Astrocyte (in vitro differentiated cells and primary cell): ENCODE measurements at places on chromosomes 7 and 10. TPM values are rescaled to one million over a fixed set of nuclear protein-coding genes. Genes with fewer than 3 reads are reported as not detected.

Gene FANK1
- 9.7 and 12.1 TPM in 2 replicates for total RNA-seq

Gene TUBAL3
- not detected in 2 replicates for total RNA-seq

Gene UCN3
- total RNA-seq, result not detected in 2 replicates

GRCh38 chr7:100567031-100567730 is 6.5 kb downstream of the SAP25 start:
- no peaks in the 10 kb centered on the region for H3K27me3 ChIP-seq
- H3K4me3 ChIP-seq, result no peak overlapping the region
- peaks cover 29% of the 10 kb centered on the region for H3K4me1 ChIP-seq

DNA sequence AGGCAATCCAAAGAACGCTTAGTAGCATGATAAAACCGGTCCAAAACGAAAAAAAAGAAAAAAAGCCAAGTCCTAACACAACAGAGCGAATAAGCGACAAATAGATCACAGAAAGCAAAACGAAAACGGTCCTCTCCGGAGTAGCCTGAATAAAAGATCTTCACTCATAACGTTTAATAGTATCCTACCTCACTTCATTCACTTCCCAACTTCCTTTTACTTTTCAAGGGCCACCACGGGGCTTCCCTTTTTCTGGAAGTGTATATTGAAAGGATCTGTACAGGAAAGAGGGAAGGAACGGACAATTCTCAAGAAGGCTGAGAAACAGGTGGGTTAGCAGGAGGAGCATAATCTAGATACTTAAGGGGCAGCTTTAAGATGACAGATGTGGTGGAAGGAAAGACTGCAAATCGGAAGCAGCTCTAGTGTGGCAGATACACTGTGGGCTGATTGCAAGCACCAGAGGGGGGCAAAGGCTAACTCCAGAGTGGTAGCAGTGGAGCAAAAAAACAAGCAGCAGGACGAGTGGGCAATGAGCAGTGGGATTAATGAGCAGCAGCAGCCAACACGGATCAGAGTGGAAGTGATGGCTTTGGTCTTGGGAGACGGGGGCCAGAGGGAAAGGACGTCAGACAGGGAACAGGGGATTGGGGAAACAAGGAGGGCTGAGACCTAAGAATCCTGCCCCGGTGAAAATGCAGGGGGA is 866 bp downstream of the CNOT4 start:
- H3K4me1 ChIP-seq, result peaks cover 8% of the 10 kb centered on the region
- no peaks in the 10 kb centered on the region for H3K36me3 ChIP-seq
- H3K27me3 ChIP-seq, result no peaks in the 10 kb centered on the region
- DNase-seq, result peak; percentile 21
- H3K4me3 ChIP-seq, result peak overlapping the region; percentile 93

- no peaks in the 10 kb centered on the region for H3K36me3 ChIP-seq
- no peaks in the 10 kb centered on the region for H3K4me1 ChIP-seq
- H3K4me3 ChIP-seq, result no peak overlapping the region
- H3K27me3 ChIP-seq, result no peaks in the 10 kb centered on the region
- no peak for DNase-seq
These were observed 448.1 kb downstream of the GRM8 start for GRCh38 chr7:126804604-126805003.

DNA sequence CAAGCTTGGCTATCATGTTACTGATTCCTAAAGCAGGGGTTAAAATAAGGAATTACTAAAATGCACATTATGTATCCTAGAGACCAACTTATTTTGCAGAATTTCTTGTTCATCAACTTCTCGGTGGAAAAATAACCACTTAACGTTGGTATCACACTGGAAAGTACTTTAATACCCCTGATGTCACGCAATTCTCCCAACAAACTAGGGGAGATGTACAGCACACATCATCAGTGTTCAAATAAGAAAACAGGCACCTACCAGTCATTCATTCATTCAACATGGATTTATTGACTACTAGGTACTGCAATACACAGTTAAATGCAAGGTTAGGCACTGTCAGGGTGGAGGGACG is 648 bp downstream of the HUS1 start:
- H3K36me3 ChIP-seq, result peaks cover 37% of the 10 kb centered on the region
- H3K27me3 ChIP-seq, result no peaks in the 10 kb centered on the region
- peaks cover 7% of the 10 kb centered on the region for H3K4me1 ChIP-seq
- H3K27ac ChIP-seq, result peak overlapping the region; percentile 77

GRCh38 chr7:117669818-117670217 is 190.0 kb downstream of the CFTR start:
- no peak for DNase-seq
- H3K4me1 ChIP-seq, result peaks cover 19% of the 10 kb centered on the region
- H3K36me3 ChIP-seq, result no peaks in the 10 kb centered on the region
- H3K27ac ChIP-seq, result no peak overlapping the region
